ENCODE measurements at places on chromosomes 11 and 22. TPM values are rescaled to one million over a fixed set of nuclear protein-coding genes. Genes with fewer than 3 reads are reported as not detected.

Gene PANX3
- polyA plus RNA-seq = not detected

Gene SLC6A5
- polyA plus RNA-seq = not detected

Gene PNPLA5
- not detected for polyA plus RNA-seq

Gene DDI1
- polyA plus RNA-seq = not detected

Gene DEFB131B
- not detected for polyA plus RNA-seq

Data from adrenal gland (tissue), 19 donors.